Thyroid gland (tissue), 4 donors: ENCODE measurements at places on chromosomes 4 and X.

- DNase-seq = no peak
These were observed 1.9 kb upstream of the SCFD2 start for GRCh38 chr4:53367721-53368120.

DNA sequence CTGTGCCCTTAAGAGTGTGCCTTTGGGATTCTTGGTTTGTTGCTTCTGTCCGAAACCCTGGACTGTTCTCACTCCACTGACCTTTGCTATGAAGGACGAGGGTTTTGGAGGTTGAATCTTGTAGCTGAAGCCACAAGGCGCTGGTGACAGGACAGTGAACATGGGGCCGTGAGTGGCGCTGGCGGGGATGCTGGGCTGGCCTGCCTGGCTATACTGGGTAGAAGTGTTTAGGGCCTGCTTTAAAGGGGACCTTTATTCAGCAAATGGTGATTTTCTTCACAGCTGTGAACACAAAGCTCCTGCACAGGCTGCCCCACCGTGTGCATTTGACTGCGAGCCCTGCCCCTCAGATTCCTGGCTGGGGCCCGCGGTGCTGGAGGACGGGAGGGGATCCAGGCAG lies 27.1 kb upstream of the TADA2B start:
- DNase-seq = no peak

DNA sequence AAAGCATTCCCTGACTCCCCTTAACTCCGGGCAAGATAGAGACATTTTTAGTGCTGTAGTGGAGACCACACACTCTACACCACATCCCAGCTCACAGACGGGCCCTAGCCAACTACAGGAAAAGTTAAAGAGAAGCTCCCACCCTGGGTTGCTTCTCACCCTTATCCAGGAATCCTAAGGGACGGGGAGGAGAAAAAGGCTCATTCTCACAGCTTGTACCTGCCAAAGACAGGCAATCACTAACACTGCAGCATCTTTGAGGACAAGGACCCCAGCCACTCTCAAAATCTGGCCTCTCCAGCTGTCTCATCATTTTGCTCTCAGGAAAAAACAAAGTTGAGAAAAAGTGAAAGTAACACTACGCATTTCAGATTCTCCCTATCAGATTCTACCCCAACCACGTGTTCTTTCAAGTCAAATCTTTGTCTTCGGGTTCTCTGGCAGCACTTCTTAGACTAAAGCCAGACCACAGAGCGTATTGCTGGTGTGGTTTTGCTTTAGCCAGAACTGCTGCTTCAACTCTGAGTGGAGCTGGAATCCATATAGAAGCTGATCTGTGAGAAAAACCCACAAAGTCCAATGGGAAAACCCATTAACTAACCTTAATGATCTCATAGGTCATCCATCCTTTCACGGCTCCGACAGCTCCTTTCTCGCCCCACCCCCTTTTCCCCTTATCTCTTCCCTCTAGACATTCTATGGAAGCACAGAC lies 605.9 kb upstream of the DIPK2B start:
- DNase-seq = no peak

DNA sequence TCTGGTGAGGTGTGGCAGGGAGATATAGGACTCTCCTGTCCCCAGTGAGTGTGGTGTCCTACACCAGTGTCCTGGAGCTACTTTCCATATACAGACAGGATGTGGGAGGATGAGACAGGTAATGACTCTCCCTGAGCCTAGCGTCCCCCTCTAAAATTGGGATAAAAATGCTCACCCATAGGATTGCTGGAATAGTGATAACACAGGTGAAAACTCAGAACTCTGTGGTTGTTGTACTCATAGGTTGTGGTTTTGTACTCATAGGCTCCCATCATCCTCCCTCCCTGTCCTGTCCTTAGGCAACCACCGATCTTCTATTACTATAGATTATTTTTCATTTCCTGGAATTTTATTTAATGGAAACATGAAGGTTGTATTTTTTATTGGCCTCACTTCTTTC lies 60.7 kb upstream of the NXF3 start:
- DNase-seq = no peak

GRCh38 chrX:120457766-120458180 lies 11.3 kb downstream of the LAMP2 start:
- peak; percentile 27 for DNase-seq

GRCh38 chr4:90582087-90582486 lies 454.9 kb downstream of the CCSER1 start:
- DNase-seq = no peak

DNA sequence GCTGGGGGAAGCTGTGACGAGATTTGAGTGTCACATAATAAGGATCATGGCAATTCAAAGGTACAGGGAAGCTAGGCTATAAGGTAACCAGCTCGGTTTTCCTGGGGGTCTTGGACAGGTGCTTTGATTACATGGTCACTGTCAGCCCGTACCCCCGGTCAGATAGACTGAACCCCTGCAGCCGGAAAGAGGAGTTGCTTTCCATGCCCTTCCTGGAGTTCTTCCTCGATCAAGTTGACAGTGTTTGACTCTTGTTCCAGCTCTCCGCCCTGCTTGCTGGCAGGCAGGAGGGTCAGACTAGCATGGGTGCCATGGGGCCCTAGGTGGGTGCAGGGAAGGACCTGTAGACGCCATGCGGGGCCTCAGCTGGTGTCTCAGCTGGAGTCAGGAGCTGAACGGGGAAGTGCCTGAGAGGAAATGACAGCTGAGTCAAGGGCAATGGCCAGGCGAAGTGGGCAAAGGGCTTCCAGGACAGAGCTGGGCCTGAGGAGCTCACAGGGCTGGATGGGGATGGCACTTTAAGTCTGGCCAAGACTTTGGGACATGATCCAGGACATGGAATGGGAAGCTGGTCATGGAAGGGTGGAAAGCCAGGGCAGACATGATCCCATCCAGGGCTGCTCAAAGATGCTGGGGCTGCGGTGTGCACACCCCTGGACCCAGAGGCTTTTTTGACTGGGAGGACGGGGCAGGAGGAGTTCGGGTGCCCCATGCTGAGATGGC lies 1.6 kb downstream of the TMEM187 start:
- no peak for DNase-seq
